Endothelial cell of umbilical vein (primary cell): ENCODE measurements at places on chromosomes 3 and 15. TPM values are rescaled to one million over a fixed set of nuclear protein-coding genes. Genes with fewer than 3 reads are reported as not detected.

Gene IL5RA
- not detected in 2 replicates for total RNA-seq

Gene CGGBP1
- 69.4 and 69.7 TPM in 2 replicates for total RNA-seq

Gene HOMER2
- total RNA-seq = 0.60 and 0.97 TPM in 2 replicates

Gene ACKR2
- total RNA-seq = not detected in 2 replicates

Gene VPS13C
- total RNA-seq = 57.5 and 60.3 TPM in 2 replicates

Gene STXBP5L
- not detected in 2 replicates for total RNA-seq

- no peak for DNase-seq
These were observed 28.4 kb upstream of the SLC2A2 start for GRCh38 chr3:171054921-171055320.

- DNase-seq = no peak
These were observed 17.8 kb downstream of the MAPKBP1 start for GRCh38 chr15:41792000-41792637.

GRCh38 chr3:132037056-132037455 is 2.2 kb upstream of the CPNE4 start:
- no peak for DNase-seq

DNA sequence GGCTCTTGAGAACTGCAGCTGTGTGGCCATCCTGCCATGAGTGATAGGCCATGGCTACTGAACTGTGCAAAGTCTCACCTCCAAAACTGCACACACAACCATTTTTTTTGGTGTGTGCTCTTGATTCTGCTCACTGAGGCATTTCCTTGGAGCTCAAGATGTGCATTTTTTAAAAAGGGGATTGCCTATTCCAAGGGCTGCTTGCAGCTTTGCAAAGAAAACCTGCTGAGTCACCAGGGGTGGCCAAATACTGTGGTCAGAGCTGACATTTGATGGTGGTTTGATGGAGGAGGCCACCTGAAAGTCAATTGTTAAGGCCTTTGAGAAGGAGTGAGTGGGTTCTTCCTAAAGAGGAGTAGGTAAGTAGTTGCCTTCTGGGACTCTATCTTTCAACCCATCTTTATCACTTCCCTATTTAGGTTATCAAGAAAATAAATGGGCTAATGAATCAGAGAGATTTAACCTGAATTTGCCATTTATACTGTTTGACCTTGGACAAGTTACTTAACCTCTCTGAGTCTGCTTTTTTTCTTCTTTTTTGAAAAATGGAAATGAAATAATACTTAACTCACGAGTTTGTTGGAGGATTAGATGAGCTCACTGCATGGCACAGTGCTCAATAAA is 87.9 kb downstream of the CHST2 start:
- DNase-seq = no peak

DNA sequence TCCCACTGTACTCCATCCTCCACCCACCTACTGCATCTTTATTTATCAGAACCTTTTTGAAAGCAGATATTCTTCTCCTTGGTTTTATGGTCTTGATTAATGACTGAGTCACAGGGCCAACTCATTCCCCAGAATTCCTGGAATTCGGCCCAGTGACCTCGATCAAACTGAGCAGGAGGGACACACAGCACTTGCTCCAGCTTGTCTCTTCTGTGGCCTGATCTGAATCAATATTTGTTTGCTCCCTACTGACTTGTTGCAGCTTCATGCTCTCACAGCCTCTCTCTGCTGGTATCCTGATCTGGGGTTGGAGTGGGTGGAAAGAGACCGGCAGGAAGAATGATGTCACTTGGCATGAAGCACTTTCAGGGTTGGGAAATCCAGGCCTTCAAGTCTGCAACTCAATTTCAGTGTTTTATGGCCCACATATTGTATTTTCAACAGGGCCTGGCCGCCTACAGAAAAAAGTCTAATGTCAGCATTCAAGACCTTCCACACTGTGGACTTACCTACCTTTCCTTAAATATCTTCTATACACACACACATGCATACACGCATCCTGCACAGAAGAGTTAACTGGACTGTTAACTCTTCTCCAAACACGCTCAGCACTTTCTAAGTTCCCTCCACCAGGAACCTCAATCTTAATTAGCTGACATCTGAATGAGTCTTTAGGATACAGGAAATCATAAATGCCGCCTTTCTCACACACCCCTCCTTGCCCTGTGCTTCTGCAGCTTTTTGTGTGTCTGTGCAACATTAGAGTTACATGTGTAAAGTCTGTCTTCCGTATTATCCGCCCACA is 4.6 kb downstream of the ANXA2 start:
- peak; percentile 94 for DNase-seq

DNA sequence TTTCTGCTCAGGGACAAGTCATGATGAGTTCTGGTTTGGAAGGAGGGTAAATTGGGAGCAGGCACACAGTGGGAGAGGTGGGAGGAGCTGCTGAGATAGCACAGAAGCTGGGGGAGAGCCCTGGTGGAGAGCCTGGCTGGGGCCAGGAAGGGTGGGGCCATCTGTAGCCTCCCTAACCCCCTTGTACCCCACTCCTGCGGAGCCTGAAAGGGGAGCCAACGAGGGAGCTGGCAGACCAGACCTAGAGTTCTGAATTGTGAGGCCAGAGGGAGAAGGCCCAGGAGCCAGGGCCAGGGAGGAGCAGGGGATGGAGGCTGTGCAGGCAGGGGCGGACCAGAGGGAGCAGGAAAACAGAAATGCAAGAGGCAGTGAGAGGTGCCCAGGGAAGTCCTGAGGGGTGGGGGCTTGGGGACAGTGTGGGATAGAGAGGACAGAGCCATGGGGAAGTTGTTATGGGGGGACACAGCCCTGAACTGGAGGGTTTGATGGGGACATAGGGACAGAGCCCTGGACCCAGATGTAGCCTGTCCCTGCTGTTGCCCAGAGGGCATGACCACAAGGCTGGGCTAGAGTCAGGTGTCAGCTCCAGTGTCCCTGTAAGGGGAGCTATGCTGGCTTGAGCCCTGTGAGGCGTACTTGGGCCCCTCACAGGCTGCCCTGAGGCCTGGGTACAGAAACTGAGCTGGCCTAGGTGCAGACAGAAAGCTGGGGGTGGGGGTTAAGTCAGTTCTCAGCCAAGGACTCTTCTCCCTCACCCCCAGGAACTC is 1.2 kb downstream of the TMIE start:
- no peak for DNase-seq

DNA sequence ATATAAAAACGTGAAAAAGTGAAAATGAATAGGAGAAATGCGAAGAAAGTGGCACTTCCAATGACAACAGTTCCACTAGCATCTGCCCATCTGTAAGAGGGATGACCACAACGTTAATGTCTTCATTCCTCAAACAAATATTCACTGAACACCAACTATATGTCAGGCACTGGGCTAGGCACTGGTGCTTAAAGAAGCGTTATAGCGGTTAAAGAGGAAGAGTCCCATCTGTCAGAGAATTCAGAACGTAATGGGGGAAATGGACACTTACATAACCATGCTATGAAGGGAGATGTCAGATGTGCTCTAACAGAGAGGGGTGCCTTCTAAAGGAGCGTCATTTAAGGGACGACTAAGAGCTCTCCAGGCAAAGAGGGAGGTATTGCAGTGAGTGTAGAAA is 8.2 kb downstream of the RUBCN start:
- no peak for DNase-seq

GRCh38 chr3:28613511-28614106 is 265.0 kb upstream of the AZI2 start:
- no peak for DNase-seq

GRCh38 chr3:33914731-33915379 is 116.4 kb downstream of the PDCD6IP start:
- no peak for DNase-seq

DNA sequence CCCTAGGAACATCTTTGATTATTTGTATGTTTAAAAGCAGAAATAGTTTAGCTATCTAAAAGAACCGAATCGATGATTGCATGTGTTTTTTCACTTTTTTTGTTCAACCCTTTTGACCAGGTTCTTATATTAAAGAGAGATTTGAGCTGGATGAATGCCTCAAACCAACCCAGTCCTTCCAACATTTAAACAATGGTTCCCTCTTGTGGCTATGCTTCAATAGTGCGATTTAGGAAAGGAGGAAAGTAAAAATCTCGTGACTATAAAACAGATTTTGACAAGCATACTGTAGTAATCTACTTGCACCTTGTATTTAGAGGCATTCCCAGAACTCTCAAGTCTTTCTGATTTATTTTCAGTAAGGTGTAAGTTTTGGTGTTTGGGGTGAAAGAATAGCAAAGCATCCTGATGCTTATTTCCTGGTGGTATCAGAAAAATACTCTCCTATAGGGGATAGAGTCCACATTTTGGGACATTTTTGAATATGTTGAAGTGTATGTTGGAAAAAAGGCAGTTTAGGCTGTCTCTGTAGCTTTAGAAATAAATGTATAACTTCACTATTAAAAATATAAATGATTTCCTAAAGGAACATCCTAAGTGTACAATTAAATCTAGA is 159.6 kb upstream of the KCNH8 start:
- no peak for DNase-seq

DNA sequence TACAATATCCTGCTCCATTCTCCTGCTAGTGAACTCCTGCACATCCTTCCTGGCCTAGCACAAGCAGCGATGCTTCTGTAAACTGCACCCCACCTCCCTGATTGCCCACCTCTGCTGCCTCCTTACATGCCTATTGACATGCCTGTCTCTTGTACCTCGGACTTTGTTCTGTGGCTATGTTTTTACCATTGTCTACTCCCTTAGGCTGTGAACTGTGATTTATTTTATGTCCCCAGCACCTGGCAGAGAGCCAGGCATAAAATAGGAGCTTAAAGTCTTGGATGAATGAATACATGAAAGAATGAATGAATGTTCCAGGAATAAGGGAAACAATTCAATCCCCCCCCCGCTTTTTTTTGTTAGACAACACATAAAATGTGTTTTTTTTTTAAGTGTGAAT is 210.0 kb downstream of the MYRIP start:
- DNase-seq = no peak

DNA sequence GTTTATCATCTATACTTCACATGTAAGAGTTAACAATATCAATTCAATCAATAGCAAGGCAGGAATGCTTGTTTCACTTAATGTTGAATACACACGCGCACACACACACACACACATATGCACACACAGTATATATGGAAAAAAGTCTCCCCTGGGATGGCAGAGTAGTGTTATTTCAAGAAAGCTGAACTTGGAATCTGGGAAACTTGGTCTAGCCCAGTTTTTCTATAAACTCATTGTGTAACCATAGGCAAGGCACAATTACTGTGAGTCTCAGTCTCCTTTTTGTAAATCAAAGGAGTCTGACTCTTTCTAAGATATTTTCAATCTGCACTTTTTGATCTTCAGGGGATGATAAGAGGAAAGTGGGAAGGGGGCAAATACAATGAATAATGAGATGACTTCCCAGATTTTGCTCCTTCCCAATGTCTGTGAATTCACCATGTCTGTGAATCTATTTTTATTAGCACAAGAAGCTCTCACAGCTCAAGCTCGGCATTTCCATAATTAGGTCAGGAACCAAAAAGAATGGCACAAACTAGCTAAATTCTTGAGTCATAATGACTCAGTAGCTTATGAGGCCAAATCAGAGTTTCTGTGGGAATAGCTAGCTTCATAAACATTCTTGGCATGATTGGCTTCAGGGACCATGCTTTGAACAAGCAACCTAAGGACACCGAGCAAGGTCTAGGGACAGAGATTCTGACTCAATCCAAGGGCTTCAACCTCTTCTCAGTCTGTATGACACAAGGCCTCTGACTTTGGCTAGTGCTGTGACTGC is 227.4 kb upstream of the DCBLD2 start:
- peak; percentile 91 for DNase-seq

DNA sequence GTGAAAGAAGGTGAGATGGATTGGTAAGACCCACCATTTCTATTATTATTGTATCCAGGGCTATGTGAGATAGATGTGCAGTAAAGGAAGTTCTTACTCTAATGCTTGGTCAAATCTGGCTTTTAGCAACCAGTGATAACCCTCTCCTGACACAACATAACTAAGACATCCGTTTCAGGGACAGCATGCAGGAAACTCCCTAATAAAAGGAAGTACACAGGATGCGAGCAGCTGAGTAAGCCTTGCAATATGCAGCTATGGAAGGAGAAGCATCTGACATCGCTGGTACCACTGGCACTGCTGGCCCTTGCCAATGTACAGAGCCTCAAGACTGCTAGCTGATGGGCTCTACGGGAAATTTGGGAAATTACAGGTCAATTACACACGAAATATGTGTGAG is 662.3 kb downstream of the NR2F2 start:
- peak; percentile 87 for DNase-seq

GRCh38 chr3:194168994-194169393 is 33.0 kb downstream of the HES1 start:
- no peak for DNase-seq

GRCh38 chr3:47716656-47717055 is 65.0 kb downstream of the SMARCC1 start:
- DNase-seq = no peak

- DNase-seq = no peak
These were observed 2.9 kb downstream of the NR2F2 start for GRCh38 chr15:96333131-96334016.

GRCh38 chr15:52290329-52290728 is 5.3 kb downstream of the MYO5C start:
- DNase-seq = no peak

- DNase-seq = no peak
These were observed 41.0 kb downstream of the BCL2L10 start for GRCh38 chr15:52071570-52071969.

- no peak for DNase-seq
These were observed 106.8 kb upstream of the ROBO1 start for GRCh38 chr3:79874646-79875045.

DNA sequence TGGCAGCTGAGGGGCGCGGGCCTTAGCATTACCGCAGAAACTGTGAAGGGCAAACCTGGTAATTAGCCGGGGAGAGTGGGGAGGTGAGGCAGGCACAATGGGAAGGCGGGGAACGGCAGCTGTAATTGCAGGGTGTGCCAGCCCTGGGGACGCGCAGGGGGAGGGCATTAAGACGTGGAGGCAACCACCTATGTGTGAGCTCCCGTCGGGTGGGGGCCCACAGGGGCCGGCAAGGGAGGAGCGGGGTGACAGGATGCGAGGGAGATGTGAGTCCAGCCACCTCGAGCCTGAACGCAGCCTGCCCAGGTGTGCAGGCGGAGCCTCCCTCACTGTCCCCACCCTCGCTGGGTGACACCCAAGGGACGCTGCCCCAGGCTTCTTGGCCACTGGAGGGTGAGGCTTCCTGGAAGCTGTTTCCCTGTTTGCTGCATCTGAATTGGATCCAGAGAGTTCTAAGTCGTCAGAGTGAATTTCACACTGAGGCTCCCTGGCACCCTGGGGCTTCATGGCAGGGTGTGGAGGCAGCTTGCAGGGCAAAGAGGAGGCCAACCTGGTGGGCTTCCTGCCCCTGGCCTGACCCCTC is 130.6 kb upstream of the MEF2A start:
- DNase-seq = no peak

DNA sequence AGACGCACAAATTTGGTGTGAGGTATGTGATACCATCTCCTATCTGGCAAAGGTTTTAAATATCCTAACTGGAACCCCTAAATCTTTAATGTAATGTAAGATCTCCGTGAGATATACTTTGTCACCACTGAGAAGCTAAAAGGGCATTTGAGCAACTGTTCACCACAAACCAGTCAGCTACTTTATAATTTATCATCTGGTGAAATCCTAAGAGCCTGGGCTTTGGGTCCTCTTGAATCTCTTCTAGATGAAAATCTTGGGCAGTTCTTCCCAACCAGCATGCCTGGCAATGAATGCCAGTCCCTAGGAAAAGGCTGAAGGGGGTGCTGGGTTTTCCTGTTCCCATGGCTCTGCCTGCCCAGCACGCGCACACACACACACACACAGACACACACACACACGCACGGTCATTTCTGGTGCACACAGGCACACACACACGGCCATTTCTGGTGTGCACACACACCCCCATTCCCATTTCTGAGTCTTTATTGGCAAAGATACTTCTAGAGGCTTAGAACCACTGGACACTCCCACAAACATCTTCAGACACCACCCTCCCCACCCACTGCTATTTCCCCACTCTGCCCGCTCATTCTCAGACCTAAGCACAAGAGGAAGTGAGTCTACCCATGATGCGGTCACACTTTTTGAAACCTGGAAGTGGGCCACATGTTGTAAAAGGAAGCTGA is 72.6 kb downstream of the MYO1E start:
- DNase-seq = peak; percentile 94
